ENCODE measurements at places on chromosomes 5 and 9.
A peak's percentile ranks its signal among the peaks of the same experiment; 100 is the strongest.

DNA sequence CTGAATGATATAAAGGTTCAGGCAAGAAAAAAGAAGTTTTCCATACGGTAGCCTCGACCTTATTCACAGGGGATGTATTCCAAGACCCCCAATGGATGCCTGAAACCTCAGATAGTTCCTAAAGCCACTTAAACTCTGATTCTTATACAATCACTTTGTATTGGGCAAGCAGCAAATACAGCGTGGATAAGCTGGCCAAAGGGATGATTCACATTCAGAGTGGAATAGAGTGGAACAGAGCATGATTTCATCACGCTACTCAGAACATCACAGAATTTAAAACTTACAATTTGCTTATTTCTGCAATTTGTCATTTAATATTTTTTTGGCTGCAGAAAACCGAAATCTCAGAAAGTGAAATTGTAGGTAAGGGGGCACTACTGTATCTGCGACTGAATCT, 40.5 kb upstream of the CDH18 start:
- no peak for DNase-seq

DNA sequence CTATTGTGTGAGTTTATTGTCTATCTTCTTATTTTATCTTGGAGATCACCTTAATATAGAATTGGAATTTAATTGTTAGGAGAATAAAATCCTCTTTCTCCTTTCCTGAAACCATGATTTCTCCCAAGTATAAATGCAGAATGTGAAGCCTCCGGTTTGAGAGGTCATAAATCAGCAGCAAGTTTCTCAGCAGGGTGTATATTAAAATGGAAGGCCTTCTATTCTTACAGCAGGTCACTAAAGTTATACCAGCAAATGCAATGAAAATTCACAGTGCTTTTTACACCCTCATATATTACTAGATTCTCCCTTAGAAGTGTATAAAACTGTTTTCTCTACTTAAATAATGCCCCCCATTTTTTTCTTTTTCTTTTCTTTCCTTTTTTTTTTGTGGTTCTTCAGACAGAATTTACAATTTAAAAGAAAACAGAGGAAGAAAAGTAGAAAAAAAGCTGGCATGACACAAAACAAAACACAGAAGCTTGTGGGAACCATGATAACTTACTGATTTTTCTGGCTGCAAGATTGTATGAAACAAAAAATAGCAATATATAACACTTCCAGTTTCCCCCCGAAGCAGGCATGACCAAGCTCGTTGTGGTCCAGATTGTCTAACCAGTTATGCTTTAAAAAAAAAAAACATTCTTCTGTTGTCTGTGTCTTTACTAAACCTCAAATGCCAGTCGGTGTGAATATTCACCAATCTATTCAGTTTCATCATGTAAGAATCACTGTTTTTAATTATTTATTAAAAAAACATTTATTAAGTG, 211.2 kb downstream of the RAB3C start:
- DNase-seq: no peak

GRCh38 chr5:132017738-132018625, 6.5 kb upstream of the ACSL6 start:
- peak; percentile 83 for DNase-seq

GRCh38 chr5:13427827-13428557, 516.5 kb downstream of the DNAH5 start:
- DNase-seq: no peak

DNA sequence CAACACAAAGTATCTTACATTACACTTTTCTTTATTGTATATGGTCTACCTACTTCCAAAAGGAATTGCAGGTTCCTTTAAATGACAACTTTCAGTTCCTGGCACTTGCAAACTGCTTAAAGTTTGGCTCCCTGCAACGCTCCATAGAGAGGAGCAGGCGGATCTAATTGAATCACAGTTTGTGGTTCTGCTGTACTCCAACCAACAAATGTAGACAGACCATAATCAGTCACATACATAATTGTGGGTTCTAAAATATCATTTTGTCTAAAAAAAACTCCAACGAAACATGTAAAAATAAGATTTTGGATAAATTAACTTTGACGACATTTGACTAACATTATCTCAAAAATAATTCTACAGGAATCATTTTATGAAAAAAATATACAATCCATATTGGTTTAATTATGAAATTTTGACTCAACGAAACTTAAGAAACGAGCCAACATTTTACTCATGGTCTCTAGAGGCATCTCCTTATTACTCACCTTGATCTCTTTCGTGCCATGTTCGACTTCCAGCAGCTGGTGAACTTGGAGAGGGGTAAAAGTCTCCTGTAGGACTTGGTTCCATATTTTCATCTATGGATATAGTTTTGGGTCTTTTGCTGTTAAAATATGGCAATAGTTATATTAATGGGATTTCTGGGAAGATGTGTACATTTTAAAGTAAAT, 167.6 kb downstream of the NFIB start:
- DNase-seq: no peak

GRCh38 chr5:1536322-1536845, 12.6 kb upstream of the LPCAT1 start:
- no peak for DNase-seq

GRCh38 chr5:142571371-142571770, 114.5 kb downstream of the FGF1 start:
- DNase-seq: no peak

DNA sequence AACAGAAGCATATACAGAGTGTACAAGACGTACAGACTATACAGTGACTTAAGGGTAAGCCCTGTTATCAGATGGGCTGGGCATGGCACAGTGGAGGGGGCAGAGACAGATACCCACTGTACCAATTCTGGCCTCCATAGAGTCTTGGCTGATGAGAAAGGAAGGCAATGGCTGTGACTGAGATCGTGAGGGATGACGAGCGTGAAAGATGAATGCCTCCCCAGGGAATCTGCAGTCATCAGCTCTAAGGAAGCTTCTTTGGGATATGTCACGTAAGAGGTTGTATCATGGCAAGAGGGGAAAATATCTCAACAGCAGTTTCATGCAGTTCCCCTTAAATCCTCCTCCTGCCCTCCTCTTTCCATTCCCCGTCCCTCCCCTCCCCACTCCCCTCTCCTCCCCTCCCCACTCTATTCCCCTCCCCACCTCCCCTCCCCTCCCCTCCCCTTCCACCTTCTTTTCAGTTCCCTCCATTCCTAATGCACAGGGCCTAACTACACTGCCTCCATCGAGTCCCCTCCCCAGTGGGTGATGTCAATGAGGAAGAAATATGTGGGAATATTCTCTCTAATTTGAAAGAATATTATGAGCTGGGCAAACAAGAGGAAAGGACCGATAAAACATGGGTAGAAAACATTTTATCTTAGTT, 226.4 kb upstream of the DAP start:
- no peak for DNase-seq

- DNase-seq: no peak
Observed at GRCh38 chr9:90880669-90881068, 79.0 kb downstream of the SYK start.

GRCh38 chr5:18270635-18271338, 636.5 kb downstream of the TAF11L14 start:
- DNase-seq: no peak

DNA sequence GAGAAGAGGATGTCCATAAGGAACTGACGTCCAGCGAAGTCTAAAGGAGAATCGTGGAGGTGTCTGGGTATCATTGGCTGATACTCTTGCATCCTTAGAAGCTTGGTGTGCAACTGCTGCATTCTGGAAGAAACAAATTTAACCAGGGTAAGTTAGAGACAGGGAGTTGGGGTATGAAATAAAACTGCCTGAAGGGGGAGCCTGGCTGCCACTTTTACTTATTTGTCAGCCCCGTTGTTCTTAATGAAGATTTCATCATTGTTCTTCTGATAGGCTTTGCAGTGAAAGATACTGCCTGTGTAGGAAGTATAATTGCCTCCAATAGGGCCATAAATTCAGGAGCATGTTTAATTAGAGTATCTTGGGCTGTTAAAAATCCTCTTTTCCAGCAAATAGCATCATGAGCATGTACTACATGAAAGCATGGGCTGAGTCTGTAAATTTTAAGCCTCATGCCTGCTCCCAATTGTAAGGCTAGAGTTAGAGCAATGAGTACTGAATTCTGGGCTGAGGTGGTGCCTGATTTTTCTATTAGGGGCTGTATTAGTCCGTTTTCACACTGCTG, 1264.5 kb upstream of the ACO1 start:
- no peak for DNase-seq

- DNase-seq: no peak
Observed at GRCh38 chr5:26329562-26330189, 708.7 kb downstream of the CDH9 start.

DNA sequence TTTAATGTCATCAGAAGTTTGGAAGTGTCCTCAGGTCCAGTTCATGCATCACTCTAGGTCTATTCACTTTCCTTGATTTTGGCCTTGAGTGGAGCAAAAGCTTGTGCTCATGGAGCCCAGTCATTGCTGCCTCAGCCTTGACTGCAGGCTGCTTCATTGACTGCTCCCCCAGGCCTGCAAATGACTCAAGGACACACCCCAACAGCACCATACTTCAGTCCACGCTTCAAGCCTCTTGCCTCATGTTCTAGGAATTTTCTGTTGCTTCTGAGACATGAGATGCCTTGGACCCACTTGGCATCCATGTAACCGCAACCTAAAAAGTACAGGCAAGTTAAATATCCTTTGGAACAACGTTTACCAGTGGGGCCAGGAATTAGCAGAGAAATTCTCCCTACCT, 193.7 kb downstream of the PIK3R1 start:
- DNase-seq: no peak

- DNase-seq: no peak
Observed at GRCh38 chr9:97880336-97880735, 27.3 kb downstream of the FOXE1 start.

- DNase-seq: no peak
Observed at GRCh38 chr9:130431536-130432303, 13.0 kb upstream of the ASS1 start.

DNA sequence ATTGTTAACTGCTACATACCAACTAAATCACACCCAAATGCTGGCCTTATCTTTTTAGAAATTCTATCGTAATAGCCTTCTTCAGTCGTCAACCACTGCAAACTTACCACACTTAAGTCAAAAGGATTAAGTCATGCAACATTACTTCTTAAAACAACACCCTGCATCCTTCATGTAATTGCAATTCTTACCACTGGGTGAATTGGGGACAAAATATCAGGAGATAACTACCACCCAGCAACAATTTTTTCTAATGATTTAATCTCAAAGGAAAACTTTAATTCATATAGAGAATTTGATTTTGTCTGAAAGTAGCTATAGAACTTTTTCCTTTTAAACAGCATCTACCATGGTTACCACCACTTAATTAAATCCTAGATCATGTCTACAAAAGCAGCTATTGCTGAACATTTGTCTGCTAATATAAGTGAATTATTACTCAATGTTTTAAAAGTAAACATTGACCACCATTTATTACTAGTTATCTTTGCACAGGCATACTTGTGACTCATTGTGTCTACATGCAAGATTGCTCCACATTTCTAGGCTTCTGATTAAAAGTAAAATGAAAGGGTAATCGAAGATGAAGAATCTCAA, 10.5 kb downstream of the MLLT3 start:
- DNase-seq: no peak

GRCh38 chr9:128149001-128149701, at the start of gene LCN2:
LCN2 (plus strand) TSS chr9:128149453; CDS start chr9:128149526, 73 bp downstream.
- DNase-seq: no peak

DNA sequence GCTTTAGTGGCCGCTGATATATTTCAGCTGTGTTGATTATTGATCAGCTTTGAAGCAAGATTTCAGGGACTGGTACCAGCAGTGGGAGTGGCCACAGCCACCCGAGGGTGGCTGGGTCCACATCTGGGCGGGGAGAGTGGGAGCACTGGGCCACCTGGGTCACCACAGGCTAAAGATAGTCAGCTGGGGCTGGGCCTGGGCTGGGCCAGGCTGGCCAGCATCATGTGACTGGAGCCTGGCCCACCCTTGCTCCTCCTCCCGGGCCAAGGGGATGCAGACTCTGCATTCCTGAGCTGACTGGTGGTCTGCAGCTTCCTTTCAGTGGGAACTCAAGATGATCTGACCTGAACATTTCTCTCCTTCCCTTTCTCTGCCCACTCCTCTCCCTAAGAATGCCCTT, 27.1 kb downstream of the LARP1 start:
- DNase-seq: no peak

GRCh38 chr9:93711002-93711401, 134.6 kb downstream of the PHF2 start:
- DNase-seq: no peak

DNA sequence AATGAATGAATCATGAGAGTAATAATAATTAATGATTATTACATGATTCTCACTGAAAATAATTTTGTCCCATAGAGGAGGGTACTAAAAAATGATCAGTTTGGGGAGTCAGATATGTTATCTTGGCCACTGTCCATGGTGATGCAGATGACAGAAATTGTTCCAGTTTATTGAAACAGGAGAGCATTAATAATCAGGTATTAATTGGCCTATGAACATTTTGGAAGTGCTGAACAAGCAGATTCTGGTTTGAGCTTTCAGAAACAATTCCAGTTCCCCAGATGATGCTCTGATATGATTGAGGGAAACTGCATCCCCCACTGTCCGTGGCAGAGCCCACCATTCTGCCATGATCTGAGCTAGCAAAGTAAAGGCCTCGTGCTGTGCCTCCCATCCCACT, 345.2 kb downstream of the ZSWIM6 start:
- peak; percentile 53 for DNase-seq

DNA sequence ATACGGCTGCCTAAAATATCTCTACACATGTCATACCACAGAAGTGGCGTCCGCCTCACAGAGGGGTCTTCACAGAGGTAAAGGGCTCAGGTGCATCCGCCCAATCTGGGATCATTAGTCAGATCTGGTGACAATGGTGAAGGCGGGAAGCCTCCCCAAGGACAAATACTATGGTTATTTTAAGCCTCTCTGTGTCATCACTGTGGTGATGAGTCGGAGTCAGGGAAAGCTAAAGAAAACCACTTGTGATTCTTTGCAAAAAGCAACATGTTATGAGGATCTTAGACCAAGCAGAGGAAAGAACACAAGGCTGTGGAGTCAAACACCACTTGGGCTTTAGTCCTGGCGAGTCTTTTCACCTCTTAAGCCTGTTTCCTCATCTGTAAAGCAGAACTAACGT, 190.4 kb downstream of the DRD1 start:
- DNase-seq: no peak

Measured in esophagus muscularis mucosa (tissue), 4 donors.